Glomerular endothelial cell (primary cell): ENCODE measurements at places on chromosomes 2 and 18. TPM values are rescaled to one million over a fixed set of nuclear protein-coding genes. Genes with fewer than 3 reads are reported as not detected.

- no peak for DNase-seq
These were observed 166.2 kb downstream of the TDRD15 start for GRCh38 chr2:21289989-21290388.

GRCh38 chr2:217953531-217953932, 49.3 kb downstream of the TNS1 start:
- no peak for DNase-seq

Gene ATOH8
- total RNA-seq, result 3.4 and 4.4 TPM in 2 replicates

Gene RTP5
- not detected in 2 replicates for total RNA-seq
